Gastrocnemius medialis (tissue), 4 donors: ENCODE measurements at places on chromosomes 5 and 9.

- DNase-seq = no peak
These were observed 174.9 kb upstream of the PAPPA start for GRCh38 chr9:115978659-115979096.

DNA sequence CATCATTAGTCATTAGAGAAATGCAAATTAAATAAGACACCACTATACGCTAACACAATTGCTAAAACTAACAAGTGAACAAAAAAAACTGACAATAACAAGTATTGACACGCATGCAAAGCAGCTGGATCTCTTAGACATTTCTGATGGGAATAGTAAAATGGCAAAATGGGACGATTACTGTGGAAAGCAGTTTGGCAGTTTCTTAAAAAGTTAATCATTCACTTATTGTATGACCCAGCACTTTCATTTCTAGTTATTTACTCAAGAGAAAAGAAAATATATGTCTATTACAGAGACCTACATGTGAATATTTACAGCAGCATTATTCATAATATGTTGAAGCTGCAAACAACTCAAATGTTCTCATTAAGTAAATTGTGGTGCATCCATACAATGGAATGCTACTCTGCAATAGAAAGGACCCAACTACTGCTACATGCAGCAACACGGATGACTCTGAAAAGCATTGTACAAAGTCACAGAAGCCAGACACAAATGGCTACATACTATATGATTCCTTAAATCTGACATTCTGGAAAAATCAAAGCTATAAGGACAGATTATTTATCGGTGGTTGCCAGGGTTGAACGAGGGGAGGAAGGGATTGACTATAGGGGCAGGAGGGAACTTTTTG lies 96.8 kb upstream of the ITGA2 start:
- DNase-seq = no peak

DNA sequence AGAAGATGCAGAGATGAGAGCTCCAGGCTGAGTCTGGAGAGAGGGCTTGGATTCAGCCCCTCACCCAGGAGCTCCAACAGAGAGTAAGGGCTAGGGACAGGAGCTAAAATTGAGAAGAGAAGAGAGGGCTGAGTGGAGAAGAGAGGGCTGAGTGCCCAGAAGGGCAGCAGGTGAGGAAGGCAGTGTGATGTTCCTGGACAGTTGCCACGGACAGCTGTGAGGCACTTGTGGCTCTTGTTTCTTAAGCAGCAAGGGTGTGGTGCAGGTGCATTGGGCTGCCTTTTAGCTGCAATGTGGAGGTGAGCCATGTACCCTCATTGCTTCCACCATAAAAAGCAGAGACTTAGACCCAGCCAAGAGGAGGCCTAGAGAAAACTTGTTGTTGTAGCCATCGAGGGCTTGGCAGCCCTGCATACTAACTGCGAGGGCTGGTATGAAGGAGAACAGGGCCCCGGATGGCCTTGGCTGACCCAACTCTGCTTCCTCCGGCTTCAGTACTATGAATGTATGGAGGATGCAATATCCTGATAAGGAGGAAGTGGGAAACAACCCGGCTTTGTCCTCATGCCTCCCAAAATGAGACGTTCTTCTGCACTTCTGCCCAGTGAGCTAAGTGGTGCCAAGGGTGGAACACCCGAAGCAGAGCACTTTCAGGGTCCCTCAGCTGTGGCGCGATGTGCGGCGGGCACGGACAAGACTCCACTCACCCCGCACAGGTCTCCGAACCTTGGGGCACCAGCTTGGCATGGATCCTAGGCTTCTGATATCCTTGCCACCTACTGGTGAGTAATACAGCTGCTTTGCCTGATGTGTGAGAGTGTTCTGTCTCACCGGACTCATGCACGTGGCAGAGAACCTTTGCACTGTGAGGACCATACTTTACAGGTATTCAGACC lies 65.2 kb downstream of the LRRC70 start:
- peak; percentile 31 for DNase-seq

DNA sequence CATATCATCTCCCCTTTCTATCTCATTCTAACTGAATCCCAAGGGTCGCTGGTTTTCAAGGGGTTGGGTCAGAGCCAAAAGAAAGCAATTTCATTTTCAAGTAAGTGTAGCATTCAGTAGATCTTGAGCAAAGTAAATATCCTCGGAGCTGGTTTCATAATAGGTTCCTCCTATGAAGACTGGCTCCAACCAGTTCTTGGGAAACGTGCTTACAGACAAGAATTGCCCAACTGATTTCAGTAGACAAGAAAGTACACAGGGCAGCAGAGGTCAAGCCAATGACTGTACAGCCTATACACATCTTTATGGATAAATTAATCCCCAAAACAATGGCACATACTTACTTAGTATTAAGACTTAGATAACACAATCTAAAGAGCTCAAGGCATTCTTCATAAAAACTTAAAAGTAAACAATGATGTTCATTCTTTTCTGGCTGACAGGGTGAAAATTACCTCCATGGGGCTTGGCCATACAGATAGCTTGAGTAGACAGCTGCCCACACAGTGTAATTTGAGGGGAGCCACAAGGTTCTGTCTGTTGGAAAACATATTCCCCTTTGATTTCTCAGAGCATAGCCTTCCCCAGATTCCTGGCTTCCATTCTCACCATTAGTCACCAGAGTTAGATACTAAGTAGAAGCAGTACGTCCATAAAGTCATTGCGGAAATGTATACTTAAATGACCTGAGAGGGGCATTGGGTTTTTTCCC lies 163.9 kb downstream of the ARRDC3 start:
- peak; percentile 53 for DNase-seq

DNA sequence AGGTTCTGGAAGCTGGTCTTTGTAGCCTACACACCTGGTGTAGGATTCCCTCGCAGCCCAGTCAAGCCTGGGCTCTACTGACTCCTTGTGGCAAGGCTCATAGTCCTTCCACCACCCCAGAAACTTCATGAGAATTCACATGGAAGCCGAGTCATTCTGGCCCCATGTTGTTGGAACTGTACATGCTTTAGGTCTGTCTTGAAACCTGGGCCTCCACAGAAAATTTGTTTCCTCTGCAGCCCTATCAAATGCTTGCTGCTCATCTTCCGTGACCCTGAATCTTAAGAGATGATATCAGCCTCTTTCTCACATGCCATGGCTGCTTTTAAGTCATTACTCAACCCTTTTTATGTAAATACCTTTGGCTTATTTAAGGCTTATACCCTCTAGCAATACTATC lies 113.4 kb upstream of the GRHPR start:
- no peak for DNase-seq

- no peak for DNase-seq
These were observed 23.1 kb upstream of the SPTLC1 start for GRCh38 chr9:92138157-92138959.

DNA sequence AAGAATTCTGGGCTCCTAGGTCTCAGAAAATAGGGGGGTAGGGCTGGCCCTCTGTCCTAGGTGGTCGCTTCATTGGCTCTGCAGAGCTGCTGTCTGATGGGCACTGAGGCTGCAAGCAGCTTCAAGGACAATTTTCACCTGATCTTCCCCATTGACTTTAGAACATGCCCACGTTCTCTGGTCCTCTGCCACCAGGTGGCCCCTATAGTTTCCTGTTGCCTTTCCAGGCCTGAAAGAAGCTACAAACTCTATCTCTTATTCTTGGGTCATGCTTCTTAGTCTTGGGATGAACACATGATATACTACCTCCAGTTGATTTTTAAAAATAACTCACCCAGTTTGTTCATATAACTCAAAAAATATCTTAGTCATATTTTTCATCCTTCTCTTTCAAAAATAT lies 26.3 kb downstream of the SPZ1 start:
- DNase-seq = no peak

DNA sequence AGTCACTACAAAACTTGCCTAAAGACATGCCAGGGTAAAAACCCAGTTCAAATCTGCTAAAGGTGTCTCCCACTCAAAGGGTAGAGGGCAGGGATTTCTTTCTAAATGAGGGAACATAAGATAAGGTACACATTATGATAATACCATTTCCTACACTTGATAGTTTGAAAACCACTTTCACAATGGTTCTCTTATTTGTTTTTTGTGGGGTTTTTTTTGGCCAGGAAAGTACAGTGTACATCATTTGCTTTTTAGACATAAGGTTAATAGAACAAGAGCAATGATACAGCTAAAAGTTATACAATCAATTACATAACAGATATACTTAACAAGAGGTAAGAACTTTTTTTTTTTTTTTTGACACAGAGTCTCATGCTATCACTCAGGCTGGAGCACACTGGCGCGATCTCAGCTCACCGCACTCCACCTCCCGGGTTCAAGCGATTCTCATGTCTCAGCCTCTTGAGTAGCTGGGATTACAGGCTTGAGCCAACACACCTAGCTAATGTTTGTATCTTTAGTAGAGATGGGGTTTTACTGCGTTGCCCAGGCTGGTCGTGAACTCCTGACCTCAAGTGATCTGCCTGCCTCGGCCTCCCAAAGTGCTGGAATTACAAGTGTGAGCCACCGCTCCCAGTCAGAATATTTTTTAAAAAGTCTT lies 48.8 kb upstream of the GLRX start:
- no peak for DNase-seq

DNA sequence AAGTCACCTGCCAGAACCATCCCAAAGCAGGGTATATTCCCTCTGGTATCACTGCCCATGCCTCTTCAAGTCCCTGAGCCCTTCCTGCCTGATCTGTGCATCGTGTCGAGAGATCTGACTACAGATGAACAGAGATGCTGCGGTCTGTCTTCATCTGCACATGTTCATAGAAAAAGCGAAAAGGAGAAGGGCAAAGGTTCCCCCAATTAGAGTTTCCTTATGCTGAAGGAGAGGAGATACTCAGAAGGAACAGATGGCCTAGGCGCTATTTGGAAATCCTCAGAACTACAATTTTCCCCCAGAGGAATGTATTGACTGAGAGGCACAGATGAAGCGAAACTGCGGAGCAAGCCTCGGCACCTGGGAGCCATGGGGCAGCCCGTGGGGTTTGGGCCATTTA lies 170.9 kb downstream of the SEC61B start:
- DNase-seq = no peak

DNA sequence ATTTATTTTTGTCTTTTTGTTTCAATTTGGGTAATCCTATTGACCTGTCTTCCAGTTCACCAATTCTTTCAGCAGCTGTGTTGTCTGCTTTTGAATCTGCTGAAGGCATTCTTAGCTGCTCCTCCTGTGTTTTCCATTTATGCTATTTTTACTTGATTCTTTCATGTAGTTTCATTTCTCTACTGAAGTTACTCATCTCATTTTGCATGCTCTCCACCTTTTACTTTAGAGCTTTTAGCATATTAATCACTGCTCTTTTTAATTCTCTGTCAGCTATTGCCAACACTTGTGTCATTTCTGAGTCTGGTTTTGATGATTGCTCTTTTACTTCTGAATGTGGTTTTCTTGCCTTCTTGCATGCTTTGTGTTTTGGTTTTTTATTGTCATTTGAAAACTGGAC lies 496.0 kb upstream of the CLINT1 start:
- no peak for DNase-seq

DNA sequence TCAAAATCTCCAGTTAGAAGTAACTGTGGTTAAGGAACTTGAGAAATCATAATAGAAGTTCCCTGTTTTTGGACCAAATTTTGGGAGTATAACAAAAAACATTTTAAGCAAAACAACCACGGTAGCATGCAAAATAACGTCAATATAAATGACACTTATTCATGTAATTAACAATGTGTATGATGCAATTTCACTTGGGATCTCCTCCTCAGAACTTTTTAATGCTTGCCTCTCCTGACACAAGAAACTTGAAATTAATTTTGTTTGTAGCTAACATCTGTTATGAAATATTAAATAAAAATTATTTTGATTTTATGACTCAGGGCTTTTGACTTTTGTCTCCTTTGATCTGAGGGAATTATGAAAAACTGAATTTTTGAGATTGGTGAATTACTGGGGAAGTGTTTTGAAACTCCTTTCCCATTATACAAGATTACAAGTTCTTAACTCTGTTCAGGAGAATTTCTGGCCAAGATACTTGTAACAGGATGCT lies 149.7 kb downstream of the ATP10B start:
- no peak for DNase-seq

GRCh38 chr9:132006677-132007370 lies 72.8 kb downstream of the MED27 start:
- no peak for DNase-seq

- no peak for DNase-seq
These were observed 417.0 kb upstream of the MEF2C start for GRCh38 chr5:89299998-89300397.

- DNase-seq = peak; percentile 45
These were observed 133.4 kb downstream of the SLC1A3 start for GRCh38 chr5:36739751-36740221.

DNA sequence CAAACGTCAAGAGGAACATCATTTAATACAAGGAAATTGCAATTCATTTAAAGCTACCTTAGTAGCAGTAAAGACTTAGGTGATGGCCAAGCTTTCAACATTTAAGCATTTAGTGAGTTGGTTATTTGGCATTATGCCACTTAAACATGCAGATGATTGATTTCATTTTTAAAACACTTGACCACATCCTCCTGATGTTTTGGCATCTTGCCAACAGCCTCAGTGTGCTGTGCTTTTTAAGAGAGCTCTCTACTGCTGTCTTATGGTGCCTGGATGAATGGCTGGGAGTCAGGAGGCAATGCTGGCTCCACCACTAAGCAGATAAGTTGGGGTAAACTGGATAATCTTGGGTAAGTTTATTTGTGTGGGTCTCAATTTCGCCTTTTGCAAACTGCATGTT lies 364.5 kb downstream of the MAN2A1 start:
- no peak for DNase-seq

DNA sequence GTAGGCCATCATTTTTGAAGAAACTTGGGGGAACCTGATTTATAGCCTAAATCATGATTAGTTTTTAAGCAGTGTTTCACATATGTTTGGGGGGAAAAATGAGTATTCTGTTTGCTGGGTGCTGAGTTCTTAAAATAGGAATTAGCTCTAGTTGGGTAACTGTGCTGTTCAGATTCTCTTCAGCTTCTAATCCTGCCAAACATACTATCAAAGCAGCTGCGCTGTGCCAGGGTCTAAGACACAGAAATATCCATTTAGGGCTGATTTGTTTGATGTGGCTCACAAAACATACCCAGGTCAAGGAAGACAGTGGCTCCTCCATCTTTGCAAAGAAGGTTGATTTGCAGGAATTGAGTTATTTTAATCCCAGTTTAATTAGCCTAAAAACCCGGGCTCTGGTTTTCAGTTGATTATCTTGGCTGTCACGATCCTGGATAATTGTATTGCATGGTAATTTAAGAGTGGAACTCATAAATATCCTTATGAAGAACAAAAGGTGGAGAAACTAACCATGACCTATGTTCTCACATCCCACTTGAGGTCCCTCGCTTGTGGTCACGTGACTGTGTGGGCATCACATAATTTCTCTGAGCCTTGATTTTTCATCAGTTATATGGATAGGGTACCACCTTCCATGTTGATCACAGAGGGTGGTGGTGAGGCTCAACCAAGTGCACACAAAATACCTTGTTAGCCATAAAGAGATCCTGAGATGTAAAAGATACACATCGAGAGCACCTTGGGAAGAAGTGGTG lies 18.7 kb downstream of the CYFIP2 start:
- no peak for DNase-seq
